ENCODE measurements at places on chromosomes 12 and 14.

GRCh38 chr12:102023343-102023930, 38.4 kb downstream of the WASHC3 start:
- peak; percentile 72 for DNase-seq

- peak; percentile 0 for DNase-seq
Observed at GRCh38 chr12:61821381-61821780, 438.8 kb upstream of the USP15 start.

GRCh38 chr14:60723116-60723906, 840 bp downstream of the SIX4 start:
- DNase-seq: peak; percentile 56

- DNase-seq: no peak
Observed at GRCh38 chr12:65962036-65962430, 137.8 kb downstream of the HMGA2 start.

DNA sequence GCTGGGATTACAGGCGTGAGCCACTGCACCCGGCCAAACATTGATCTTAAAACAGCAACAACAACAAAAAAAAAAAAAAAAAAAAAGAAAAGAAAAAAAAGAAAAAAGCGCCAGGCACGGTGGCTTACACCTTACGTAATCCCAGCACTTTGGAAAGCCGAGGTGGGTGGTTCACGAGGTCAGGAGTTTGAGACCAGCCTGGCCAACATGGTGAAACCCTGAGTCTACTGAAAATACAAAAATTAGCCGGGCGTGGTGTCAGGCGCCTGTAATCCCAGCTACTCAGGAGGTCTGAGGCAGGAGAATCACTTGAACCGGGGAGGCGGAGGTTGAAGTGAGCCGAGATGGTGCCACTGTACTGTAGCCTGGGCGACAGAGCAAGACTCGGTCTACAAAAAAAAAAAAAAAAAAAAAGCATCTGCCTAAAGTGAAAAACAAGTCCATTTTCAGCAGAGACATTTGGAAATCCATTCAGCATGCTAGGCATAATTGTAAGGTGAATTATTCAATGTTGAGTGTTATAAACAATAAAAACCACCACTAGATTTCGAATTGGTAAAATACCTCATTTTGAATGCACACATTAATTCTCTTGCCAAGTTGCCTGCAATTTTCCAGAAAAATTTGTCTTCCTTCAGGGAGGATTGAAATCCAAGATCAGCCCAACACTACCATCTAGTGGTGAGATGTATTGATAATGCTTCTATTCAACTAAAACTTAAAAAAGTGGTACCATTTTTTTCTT, 8.0 kb upstream of the CERS5 start:
- peak; percentile 83 for DNase-seq

GRCh38 chr14:103854017-103854808, 6.8 kb upstream of the PPP1R13B start:
- DNase-seq: no peak

- no peak for DNase-seq
Observed at GRCh38 chr12:3564411-3564810, 73.4 kb downstream of the PRMT8 start.

DNA sequence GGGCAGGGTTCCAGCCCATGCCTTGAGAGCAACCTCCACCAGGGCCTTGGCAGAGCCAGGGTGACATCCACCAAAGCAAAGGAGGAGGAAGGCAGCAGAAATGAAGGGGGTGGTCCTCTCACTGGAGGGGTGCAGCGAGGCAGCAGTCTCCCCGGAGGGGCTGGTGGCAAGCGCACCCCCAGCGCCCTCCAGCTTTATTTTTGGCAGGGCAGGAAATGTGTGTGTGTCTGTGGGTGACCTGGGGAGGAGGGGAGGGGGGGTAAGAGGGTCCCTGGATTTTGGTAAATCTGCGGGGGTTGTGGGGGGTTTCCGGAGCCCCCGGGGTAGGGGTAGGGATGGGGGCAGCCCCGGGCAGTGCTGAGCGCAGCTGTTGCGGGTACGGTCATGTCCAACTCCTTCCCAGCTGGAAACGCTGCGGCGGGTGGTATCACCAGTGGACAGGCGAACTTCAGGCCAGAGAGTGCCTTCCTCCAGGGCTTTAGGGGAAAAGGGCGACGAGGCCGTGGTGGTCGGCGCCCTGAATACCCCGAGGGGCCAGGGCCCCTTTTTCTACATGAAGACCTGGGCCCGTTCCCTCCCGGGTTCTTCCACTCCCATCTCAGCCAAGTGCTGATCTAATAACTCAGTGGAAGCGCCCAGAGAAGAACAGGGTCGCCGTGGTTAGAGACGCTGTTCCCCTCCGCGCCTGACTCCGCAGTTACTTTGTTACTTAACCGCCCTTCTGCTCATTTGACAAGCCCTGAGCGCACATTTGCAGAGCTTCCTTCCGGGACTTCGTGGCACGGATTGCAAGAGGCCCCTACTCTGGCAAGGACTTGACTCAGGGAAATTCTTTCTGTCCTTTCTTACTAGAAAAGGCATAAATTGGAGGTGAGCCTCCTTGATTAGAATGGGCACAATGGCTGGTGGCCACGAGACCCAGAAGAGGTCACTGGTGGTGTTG, 55.2 kb downstream of the FOS start:
- no peak for DNase-seq

DNA sequence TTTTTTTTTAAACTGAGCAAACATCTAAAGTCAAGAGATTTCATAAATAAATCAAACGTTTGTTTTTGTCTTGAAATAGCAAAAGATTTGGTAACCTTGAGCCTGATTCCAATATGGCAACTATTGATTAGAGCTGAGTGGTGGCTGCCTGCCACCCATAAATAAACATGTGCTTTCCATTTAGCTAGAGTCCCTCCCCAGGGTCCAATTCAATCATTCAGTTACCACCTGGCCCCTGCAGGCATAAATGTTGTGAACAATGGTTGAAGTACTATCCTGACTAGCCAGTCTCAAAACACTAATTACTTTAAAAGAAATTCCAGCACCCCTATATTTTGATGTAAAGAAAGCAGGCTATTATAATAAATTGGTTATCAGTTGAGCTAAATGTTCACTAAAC, 129.7 kb upstream of the GRIP1 start:
- no peak for DNase-seq

- DNase-seq: no peak
Observed at GRCh38 chr12:57194253-57194652, 22.3 kb upstream of the NXPH4 start.

GRCh38 chr14:61037215-61037614, 56.2 kb downstream of the SLC38A6 start:
- peak; percentile 33 for DNase-seq

DNA sequence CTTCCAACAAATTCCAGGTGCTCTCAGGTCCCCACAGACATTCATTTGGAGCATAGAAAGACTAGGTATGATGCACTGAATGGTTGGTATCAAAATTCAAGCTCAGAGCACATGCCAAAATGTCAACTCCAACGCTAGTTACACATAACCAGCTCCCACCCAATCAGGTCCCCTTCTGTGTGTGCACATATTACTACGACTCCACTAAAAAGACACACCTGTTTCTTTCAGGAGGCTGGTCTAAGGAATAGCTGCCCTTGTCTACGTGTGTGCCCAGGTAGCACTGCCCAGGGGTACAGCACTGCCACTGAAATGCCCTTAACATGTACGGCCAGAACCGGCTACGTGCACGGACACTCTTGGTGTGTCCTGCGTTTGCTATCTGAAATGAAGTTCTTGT, 138.1 kb downstream of the KCNK10 start:
- no peak for DNase-seq

GRCh38 chr12:58608711-58609110, 311.6 kb downstream of the LRIG3 start:
- peak; percentile 38 for DNase-seq

- DNase-seq: no peak
Observed at GRCh38 chr12:50927766-50928224, 24.5 kb upstream of the HIGD1C start.

DNA sequence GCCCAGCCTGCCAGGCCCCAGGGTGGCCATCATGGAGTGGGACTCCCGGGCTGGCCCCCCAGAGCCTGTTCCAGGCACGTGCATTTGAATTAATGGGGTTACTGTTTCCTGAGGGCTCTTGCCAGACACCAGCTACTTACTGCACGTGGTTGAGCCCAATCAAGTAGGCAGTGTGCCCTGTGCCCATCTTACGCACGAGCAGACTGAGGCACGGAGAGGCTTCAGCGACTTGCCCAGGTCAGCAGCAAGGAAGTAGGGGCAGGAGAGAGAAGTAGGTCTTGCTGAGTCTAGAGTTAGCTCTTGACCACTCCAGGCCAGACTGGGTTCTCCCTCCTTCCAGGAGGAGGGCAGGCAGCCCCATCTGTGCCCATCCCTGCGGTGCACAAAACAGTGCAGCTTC, 67.7 kb downstream of the DIO3 start:
- DNase-seq: no peak

GRCh38 chr12:131860472-131861260, 32.5 kb downstream of the MMP17 start:
- peak; percentile 62 for DNase-seq

- no peak for DNase-seq
Observed at GRCh38 chr12:20950248-20950647, 139.7 kb downstream of the SLCO1B3 start.

All from fibroblast of upper back skin (primary cell).